Stimulated activated CD8-positive, alpha-beta memory T cell treated with anti-CD3 and anti-CD28 coated beads, Interleukin-4, amount 100 ng/mL, for 1 hour (primary cell): ENCODE measurements at places on chromosomes 6 and 20.

GRCh38 chr6:162538643-162539064 is 188.9 kb downstream of the PRKN start:
- no peak for DNase-seq

- no peak for DNase-seq
Observed at GRCh38 chr6:157994125-157994795, 12.6 kb downstream of the SYNJ2 start.

DNA sequence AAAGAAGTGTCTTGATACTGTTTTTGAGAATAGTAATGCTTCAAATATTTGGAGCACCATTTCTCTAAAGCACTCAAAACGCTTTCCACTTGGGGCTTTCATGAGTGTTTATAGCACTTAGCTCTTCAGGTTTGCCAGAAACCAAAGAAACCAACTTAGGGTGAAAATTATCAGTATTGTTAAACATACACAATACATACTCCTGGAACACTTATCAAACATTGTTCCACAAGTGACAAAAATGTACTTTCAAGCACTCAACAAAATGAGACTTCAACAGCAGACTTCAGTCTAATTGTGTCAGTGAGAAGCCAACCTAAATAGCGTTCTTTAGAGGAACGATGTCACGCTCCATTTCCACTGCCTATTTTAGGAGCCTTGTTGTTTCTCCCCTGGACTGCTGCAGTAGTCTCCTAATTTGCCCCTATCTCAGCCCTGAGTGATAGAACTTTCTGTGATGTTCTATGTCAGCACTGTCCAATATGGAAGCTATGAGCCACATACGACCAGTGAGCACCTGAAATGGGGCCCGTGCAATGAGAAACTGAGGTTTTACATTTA is 461.3 kb downstream of the KIF16B start:
- DNase-seq = no peak

GRCh38 chr20:13715171-13715570 is 69.5 kb downstream of the ESF1 start:
- no peak for DNase-seq

- no peak for DNase-seq
Observed at GRCh38 chr20:34129518-34130162, 17.6 kb upstream of the EIF2S2 start.

GRCh38 chr6:20763296-20763695 is 229.0 kb downstream of the CDKAL1 start:
- no peak for DNase-seq

- no peak for DNase-seq
Observed at GRCh38 chr6:22801831-22802230, 232.5 kb downstream of the HDGFL1 start.

DNA sequence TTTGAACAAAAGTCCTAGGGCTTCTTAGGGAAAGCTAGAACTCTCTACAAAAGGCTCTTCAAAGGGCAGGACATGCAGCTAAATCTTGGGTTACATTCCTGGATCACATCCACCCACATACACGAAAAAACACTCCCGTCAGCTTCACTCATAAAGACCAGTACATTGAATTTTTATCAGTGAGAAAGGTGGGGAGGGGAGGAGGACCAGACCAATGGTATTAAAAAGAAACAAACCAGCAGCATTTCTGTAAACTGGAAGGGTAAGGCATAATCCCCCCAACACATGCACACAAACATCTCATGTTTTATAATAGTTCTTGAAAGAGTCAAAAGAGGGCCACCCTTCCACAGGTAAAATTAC is 31.6 kb downstream of the MYLK4 start:
- no peak for DNase-seq

- DNase-seq = no peak
Observed at GRCh38 chr20:9392892-9393857, 121.2 kb upstream of the LAMP5 start.

DNA sequence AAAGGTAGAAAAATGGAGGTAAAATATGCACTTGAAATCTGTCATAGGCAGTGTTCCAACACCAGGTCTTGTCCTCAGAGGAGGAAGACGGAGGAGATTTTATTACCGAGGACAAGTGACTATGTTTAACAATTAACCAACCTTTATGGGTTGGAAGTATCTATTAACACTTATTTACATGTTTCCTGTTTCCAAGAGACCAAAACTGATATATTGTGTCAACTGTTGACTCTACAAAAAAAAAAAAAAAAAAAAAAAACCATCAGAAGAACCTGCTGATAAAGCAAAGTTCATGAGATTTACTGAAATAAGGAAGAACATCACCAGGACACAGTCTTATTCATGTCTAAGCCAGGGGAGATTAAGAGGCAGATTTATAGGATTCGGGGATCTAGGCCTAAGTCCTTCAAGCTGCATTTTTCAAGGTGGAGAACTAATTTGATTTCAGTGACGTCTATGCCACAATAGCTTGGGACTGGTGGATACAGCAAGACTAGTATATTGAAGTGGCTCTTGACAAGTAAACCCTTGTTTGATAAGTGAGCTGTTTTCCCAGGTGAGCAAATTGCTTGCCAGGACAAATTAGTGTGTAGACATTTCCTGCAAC is 126.6 kb upstream of the NAA20 start:
- no peak for DNase-seq

GRCh38 chr6:29797966-29798365 is 29.7 kb upstream of the HLA-G start:
- DNase-seq = no peak

DNA sequence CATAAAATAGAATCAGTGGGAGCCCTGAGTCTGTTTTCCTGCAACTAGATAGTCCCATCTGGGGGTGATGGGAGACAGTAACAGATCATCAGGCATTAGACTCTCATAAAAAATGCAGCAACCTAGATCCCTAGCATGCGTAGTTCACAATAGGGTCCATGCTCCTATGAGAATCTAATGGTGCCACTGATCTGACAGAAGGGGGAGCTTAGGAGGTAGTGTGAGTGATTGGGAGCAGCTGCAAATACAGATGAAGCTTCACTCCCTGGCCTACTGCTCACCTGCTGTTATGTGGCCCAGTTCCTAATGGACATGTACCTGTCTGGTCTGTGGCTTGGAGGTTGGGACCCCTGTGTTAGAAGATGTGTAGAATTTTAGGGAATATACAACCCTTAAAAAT is 904.5 kb upstream of the EPHA7 start:
- no peak for DNase-seq

GRCh38 chr6:15014958-15015357 is 230.9 kb upstream of the JARID2 start:
- DNase-seq = no peak

DNA sequence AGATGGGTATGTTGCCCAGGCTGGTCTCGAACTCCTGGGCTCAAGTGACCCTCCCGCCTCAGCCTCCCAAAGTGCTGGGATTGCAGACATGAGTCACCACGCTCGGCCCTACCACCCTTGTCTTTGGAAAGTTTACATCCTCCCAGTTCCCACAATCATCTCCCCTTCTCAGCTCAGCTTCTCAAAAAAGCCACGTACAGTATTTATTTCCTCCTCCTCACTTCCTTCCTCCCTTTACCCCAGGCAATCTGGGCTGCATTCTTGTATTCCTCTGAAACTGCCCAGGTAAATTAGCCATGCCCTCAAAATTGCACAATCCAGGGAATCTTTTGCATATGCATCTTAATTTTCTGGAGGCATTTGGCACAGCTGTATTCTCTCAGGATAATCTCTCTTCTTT is 7.4 kb upstream of the SLC23A2 start:
- DNase-seq = no peak

DNA sequence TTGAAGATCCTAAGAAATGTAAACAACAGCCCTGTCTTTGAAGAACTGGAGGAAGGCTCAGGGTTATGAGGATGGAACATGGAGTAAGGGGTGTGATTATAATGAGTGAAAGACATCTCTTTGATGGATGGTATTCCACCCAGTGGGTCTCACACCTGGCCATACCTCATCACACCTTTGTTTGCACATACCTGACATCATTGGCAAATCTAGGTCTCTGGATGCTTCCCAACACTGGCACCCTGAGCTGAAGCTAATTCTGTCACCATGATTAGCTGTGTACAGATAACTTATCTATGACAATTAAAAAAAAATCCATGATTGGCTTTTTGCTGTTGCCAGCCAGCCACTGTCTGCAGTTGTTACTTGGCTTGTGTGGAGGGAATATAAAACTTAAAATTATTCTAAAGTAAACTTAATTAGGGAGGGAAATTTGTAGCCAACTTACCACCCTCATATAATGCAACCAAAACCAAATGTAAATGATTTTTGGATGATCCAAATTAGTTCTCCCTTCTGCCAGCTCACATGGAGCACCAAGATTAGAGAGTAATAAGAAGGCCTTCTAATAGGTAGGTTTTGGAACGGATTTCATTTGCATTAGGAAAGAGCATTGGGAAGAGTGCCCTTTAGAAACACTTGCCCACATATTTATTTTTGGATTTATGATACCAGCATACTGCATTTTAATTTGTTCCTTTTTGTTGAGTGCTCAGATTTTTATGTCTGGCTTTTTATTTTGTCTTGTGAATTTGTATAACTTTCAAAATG is 249.5 kb downstream of the SOX4 start:
- no peak for DNase-seq

GRCh38 chr20:51757226-51757625 is 11.0 kb downstream of the ATP9A start:
- DNase-seq = no peak

DNA sequence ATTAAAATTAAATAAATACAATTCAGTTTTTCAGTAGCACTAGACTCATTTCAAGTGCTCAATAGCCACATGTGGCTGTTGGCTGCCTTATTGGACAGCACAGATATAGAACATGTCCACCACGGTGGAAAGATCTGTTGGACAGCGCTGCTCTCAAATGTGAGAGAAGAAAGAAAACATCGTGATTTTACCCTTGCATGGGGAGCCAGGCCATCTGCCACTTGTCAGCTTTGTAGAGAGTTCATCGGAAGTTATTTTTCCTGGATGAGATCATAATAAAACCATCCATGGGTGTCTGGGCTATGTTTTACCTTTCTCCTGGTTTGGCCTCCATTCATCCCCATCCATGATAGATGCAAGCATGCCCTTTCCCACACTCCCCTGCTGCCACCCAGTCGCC is 5.8 kb upstream of the KIF3B start:
- no peak for DNase-seq

- no peak for DNase-seq
Observed at GRCh38 chr20:23923891-23924435, 44.4 kb upstream of the CST5 start.

DNA sequence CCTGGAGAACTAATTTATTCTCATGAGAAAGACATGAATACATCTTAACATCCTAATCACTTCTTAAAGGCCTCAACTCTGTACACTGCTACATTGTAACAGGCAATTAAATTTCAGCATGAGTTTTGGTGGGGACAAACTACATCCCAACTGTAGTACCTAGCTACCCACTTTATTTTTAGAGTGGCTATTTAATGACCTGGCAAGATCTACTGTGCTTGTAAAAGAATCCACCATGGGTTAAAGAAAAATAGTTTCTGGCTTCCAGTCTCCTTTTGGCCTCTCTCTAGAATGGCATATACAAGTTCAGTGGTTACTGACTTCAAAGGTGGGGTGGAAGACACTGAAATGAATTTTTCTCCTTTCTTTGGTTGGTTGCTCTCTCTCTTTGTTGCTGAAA is 193.9 kb downstream of the ESR1 start:
- DNase-seq = no peak

- DNase-seq = no peak
Observed at GRCh38 chr6:111972745-111973117, 81.2 kb upstream of the CCN6 start.

DNA sequence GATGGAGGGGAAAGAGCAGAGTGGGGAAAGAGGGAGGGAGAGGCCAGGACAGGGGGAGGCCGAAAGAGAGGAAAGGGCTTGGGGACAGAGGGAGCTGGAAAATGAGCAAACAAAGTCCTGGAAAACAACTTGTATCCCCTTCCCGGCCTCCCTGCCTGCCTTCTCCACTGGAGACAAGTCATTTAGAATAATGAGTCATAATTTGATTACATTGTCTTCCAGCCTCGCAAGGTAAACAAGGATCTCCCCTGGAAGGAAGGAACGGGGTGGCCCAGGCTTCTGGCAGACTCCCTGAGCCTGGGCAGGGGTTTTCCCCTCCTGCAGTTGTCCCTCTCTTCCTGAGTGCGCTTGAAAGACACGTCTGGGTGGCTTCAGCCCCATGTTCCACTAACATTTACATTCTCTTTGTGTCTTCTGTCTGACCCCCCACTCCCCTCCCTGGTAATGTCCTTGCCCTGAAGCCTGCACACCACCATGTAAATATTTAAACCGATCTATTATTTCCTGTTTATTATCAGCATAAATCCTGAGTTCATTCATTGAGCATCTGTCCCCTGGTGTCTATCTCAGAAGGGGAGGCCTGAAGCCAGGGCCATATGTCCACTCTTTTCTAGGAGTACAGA is 12.1 kb upstream of the MRPS18A start:
- DNase-seq = no peak

DNA sequence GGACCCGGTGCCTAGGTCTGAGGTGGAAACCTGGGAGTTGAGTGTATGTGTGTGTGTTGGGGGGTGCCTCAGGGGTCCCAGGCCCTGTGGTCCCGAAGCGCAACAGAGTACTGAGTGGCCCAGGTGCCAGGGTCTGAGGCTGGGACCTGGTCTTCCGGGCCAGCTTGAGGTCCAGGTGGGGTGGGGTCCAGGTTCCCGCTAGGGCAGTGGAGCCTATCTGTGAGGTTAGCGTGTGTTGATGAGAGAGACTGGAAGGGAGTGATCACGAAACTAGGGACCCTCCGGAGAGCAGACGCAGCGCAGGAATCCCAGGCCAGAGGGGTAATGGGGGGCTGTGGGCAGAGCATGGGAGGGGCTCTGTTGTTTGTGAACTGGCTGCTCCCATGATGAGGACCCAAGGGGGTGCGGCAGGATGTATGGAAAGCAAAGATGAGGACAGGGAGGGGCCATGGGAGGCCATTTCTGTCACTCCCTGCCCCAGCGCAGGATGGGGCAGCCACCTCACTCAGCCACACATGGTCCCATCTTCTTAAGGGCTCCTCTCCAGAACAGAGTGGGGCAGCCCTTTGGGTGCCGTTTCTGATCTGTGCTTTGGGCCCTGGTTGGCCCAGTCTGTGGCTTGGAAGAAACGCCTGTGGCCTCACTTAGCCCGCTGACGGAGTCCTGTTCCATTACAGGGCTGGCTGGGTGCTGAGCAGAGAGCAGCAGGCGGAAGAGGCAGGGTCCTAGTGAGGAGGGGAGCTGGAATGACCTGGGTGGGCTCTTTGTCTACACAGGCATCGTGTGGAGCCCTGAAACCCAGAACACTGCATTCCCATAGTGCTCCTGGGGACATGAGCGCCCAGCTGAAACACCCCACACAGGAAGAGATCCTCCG is 872 bp downstream of the HSPA12B start:
- DNase-seq = no peak

DNA sequence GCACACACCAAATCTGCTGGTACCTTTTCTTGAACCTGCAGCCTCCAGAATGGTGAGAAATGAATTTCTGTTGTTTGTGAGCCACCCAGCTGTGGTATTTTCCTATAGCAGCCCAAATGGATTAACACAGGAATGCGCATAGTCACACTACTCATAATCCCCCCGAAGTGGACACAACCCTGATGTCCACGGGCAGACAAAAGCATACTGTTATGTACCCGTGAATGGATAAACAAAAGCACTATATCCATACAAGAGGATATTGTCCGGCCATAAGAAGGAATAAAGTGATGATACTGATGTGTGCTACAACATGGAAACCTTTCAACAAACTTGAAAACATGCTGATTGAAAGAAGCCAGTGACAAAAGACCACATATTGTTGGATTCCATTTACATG is 25.1 kb upstream of the RPP40 start:
- no peak for DNase-seq
